ENCODE measurements at places on chromosomes 13 and 19.
A peak's percentile ranks its signal among the peaks of the same experiment; 100 is the strongest.

GRCh38 chr19:30647891-30648720 lies 275.9 kb downstream of the ZNF536 start:
- H3K36me3 ChIP-seq, result no peaks in the 10 kb centered on the region
- no peaks in the 10 kb centered on the region for H3K4me1 ChIP-seq
- no peak overlapping the region for H3K4me3 ChIP-seq
- H3K27me3 ChIP-seq, result peaks cover 53% of the 10 kb centered on the region
- DNase-seq, result no peak

GRCh38 chr13:35818633-35819067 lies 312.5 kb downstream of the DCLK1 start:
- no peaks in the 10 kb centered on the region for H3K36me3 ChIP-seq
- peaks cover 5% of the 10 kb centered on the region for H3K27me3 ChIP-seq
- H3K4me3 ChIP-seq, result no peak overlapping the region

- H3K4me3 ChIP-seq, result no peak overlapping the region
- H3K27ac ChIP-seq, result no peak overlapping the region
- H3K27me3 ChIP-seq, result no peaks in the 10 kb centered on the region
Observed at GRCh38 chr13:44191103-44191502, 182.5 kb upstream of the SERP2 start.

GRCh38 chr19:37551129-37551993 lies 43.2 kb downstream of the ZNF571 start:
- H3K27me3 ChIP-seq, result no peaks in the 10 kb centered on the region
- peaks cover 8% of the 10 kb centered on the region for H3K4me1 ChIP-seq
- DNase-seq, result peak; percentile 82
- H3K36me3 ChIP-seq, result peaks cover 4% of the 10 kb centered on the region

GRCh38 chr19:3698974-3699740 lies 1.1 kb downstream of the PIP5K1C start:
- no peaks in the 10 kb centered on the region for H3K36me3 ChIP-seq
- H3K4me3 ChIP-seq, result peak overlapping the region; percentile 68
- H3K27me3 ChIP-seq, result no peaks in the 10 kb centered on the region
- H3K4me1 ChIP-seq, result peaks cover 23% of the 10 kb centered on the region

- peak; percentile 23 for DNase-seq
- H3K27me3 ChIP-seq, result no peaks in the 10 kb centered on the region
- no peaks in the 10 kb centered on the region for H3K36me3 ChIP-seq
- no peak overlapping the region for H3K4me3 ChIP-seq
- no peaks in the 10 kb centered on the region for H3K4me1 ChIP-seq
Observed at GRCh38 chr13:51122868-51123566, 11.9 kb upstream of the C13orf42 start.

Measured in common myeloid progenitor, CD34-positive (primary cell).